ENCODE measurements at places on chromosomes 16 and 17. TPM values are rescaled to one million over a fixed set of nuclear protein-coding genes. Genes with fewer than 3 reads are reported as not detected.
A peak's percentile ranks its signal among the peaks of the same experiment; 100 is the strongest.

SBK1 gene
- 0.35 TPM for total RNA-seq

CEP295NL gene
- 11.3 TPM for total RNA-seq

GRCh38 chr17:35545150-35545549, 7.7 kb upstream of the SLFN12L start:
- DNase-seq: no peak

GRCh38 chr16:71540-72401, 660 bp downstream of the RHBDF1 start:
- DNase-seq: peak; percentile 71

GRCh38 chr16:24075302-24075701, 180.8 kb upstream of the CACNG3 start:
- no peak for DNase-seq

All from Peyer's patch (tissue), 4 donors.